ENCODE measurements at places on chromosomes 6 and 20. TPM values are rescaled to one million over a fixed set of nuclear protein-coding genes. Genes with fewer than 3 reads are reported as not detected.

DNA sequence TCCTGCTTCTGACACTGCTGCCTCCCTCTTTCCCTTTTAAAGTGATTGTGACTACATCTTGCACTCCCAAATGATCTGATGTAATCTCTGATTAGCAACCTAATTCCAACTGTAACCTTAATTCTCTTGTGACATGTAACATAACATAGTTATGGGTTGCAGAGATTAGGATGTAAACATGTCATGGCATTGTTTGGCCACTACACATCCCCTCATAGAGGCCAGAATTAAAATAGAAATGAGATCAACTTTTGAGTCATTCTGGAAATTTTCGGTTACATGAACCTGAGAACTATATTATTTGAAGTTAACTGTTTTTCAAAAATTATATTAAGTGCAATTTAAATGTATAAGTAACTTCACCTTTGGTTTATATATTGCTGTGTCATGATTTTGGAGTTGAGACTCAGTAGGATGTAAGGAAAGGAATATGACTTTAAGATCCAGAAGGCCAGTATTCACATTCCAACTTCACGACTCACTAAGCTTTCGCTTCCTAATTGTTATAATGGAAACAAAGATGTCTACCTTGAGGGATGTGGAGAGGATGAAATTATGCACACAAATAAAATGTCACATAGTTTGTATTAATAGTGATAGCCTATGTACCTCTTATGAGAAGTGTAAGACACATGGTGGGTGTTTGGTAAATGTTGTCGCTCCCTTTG lies 611.9 kb upstream of the MAP3K7 start:
- no peaks in the 10 kb centered on the region for H3K27me3 ChIP-seq
- H3K4me1 ChIP-seq, result no peaks in the 10 kb centered on the region
- no peak for DNase-seq

- no peak overlapping the region for H3K27ac ChIP-seq
- H3K27me3 ChIP-seq, result no peaks in the 10 kb centered on the region
- H3K4me1 ChIP-seq, result no peaks in the 10 kb centered on the region
- no peak for DNase-seq
- no peaks in the 10 kb centered on the region for H3K36me3 ChIP-seq
These were observed 11.8 kb downstream of the ENPP1 start for GRCh38 chr6:131819572-131820124.

- no peaks in the 10 kb centered on the region for H3K4me1 ChIP-seq
- H3K4me3 ChIP-seq, result no peak overlapping the region
- no peaks in the 10 kb centered on the region for H3K36me3 ChIP-seq
- no peak for DNase-seq
These were observed 308.6 kb downstream of the TAF4 start for GRCh38 chr20:61756966-61757677.

DNA sequence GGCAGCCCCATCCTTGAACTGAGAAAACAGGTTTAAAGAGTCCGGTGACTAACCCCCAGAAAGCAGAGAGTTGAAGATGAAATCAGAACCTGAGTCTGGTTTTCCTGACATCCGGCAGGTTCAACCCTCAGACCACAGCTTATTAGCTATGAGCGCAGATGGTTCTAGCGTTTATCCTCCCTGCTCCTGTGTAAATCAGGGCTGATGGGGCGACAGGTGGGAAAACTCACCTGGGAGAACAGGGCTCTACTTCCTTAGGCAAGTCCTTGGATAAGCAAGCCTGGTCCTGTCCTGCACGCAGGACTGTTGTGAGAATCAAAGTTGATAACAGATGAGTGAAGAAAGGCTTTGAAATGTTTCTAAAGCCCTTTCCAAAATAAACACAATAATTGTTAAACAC lies 31.4 kb downstream of the GHRH start:
- H3K4me3 ChIP-seq, result no peak overlapping the region
- peaks cover 12% of the 10 kb centered on the region for H3K4me1 ChIP-seq
- no peaks in the 10 kb centered on the region for H3K27me3 ChIP-seq

DNA sequence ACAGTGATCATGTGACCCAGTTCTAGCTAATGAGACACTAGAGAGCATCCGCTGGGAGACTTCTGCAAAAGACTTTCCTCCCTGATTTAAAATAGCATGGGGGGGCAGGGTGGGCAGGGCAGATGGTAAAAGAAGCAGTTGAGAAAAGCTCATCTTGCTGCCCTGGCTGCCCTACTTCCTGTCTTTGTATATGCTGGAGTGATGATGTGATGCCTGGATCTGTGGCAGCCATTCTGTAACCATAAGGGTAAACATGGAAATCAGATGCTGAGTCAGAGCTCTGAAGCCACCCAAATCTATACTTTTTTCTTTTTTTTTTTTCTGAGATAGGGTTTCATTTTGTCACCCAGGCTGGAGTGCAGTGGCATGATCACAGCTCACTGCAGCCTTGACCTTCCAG lies 25.4 kb downstream of the ZFP64 start:
- H3K4me1 ChIP-seq, result no peaks in the 10 kb centered on the region
- H3K4me3 ChIP-seq, result no peak overlapping the region
- peaks cover 22% of the 10 kb centered on the region for H3K36me3 ChIP-seq
- no peaks in the 10 kb centered on the region for H3K27me3 ChIP-seq
- no peak for DNase-seq

GRCh38 chr6:153947808-153948447 lies 91.1 kb upstream of the OPRM1 start:
- no peak for DNase-seq
- no peaks in the 10 kb centered on the region for H3K36me3 ChIP-seq
- no peak overlapping the region for H3K27ac ChIP-seq
- H3K4me1 ChIP-seq, result no peaks in the 10 kb centered on the region

GRCh38 chr6:155959898-155960495 lies 504.4 kb upstream of the NOX3 start:
- no peaks in the 10 kb centered on the region for H3K4me1 ChIP-seq
- no peaks in the 10 kb centered on the region for H3K36me3 ChIP-seq
- no peak overlapping the region for H3K27ac ChIP-seq
- no peaks in the 10 kb centered on the region for H3K27me3 ChIP-seq
- H3K4me3 ChIP-seq, result no peak overlapping the region

DNA sequence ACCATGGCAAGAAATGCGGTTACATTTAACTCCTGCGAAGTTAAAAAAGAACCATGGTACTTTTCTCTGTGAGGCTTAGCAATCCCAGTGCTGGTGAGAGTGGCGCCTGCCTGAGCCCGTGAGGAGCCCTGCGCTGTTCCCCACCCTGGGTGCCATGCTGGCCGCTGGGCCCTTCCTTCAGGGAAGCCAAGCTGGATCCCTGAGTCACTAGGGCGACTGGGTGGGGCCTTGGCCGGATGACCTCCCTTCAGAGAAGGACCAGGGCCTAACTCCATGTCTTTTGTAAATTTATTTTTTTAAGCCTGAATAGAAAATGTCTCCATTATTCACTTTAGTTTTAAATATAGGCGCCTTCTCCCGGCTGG lies 209.1 kb downstream of the ERMARD start:
- no peak overlapping the region for H3K4me3 ChIP-seq
- H3K27me3 ChIP-seq, result peaks cover 5% of the 10 kb centered on the region
- peak; percentile 57 for DNase-seq
- H3K36me3 ChIP-seq, result no peaks in the 10 kb centered on the region
- H3K4me1 ChIP-seq, result no peaks in the 10 kb centered on the region

DNA sequence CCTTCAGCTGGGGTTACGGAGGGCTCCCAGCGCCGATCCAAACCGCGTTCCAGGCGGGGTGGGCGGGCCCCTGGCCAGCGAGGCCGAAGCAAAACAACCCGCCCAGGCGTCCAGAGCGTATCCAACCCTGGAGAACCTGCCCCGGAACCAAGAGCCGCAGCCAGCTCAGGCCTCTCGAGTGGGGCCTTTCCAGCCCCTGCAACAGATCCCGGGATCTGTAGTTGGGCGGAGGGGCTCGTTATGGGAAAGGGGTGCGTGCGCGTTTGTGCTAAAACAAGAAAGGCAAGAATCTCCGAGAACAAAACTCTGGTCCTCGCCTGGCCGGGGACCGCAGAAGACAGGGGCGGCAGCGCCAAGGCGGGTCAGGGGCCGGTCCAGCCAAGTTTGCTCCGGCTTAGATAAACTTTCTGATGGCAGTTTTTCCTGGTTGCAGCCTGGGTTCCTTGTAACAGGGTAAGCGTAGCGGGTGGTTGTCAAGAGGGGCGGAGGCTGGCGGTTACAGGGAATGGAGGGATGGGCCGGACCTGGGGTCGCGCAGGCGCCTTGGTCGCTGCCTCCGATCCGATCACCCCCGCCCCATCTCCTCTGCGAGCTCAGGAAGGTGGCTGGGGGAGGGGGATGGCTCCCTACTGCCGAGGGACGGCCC lies 448 bp upstream of the RIN2 start:
- H3K27ac ChIP-seq, result peak overlapping the region; percentile 96
- H3K36me3 ChIP-seq, result no peaks in the 10 kb centered on the region
- H3K27me3 ChIP-seq, result no peaks in the 10 kb centered on the region
- peak; percentile 96 for DNase-seq

- no peaks in the 10 kb centered on the region for H3K4me1 ChIP-seq
- no peak overlapping the region for H3K27ac ChIP-seq
These were observed 224.4 kb upstream of the SASH1 start for GRCh38 chr6:148118244-148118643.

- H3K27me3 ChIP-seq, result no peaks in the 10 kb centered on the region
- DNase-seq, result no peak
- H3K4me1 ChIP-seq, result peaks cover 17% of the 10 kb centered on the region
- no peak overlapping the region for H3K27ac ChIP-seq
- H3K4me3 ChIP-seq, result no peak overlapping the region
- no peaks in the 10 kb centered on the region for H3K36me3 ChIP-seq
These were observed 21.3 kb downstream of the MAN1A1 start for GRCh38 chr6:119328254-119328653.

DNA sequence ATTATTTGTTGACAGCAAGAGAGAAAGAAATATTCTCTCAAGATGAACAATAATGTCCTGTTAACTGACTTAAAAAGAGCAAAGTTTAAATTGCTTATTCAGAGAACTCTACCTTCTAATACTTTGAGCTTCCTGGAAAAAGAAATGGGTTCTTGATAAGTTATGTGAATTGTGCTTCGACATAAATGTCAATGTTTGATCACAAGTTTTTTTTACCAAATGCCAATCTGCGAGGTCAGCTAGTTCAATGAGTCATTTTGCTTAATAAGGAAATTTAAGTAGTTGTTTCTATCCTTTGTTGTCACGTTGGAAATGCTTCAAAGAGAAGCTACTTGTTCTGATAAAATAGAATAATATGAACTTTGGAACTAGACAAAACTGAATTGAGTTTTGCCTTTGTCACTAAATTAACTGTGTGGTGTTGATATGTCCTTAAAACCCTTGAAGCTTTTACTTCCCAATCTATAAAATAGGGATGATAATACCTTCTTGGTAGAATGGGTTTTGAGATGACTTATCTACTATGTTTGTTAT lies 642.1 kb upstream of the FLRT3 start:
- no peak for DNase-seq
- no peaks in the 10 kb centered on the region for H3K27me3 ChIP-seq
- H3K4me3 ChIP-seq, result no peak overlapping the region
- H3K4me1 ChIP-seq, result no peaks in the 10 kb centered on the region
- H3K36me3 ChIP-seq, result no peaks in the 10 kb centered on the region

GRCh38 chr20:46630306-46630705 lies 21.0 kb downstream of the SLC13A3 start:
- H3K27ac ChIP-seq, result no peak overlapping the region
- no peaks in the 10 kb centered on the region for H3K4me1 ChIP-seq
- no peaks in the 10 kb centered on the region for H3K36me3 ChIP-seq
- DNase-seq, result no peak

DNA sequence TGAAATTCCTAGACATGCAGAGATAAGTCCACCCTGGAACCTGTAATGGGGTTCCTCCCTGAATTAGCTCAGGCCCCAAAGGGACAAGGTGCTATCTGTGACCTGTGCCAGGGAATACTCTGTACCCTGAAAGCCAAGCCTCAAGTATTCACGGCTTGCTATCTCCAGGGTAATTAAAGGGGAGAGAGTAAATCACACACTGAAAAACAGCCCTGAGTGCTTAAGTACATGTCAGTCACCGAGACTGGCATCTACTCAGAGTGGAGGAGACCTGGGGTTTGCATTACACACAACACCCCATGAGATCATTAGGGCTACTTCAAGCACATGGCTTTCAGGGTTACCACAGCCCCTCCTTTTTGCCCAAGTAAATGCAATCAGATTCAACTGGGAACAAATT lies 188.1 kb downstream of the CD83 start:
- no peaks in the 10 kb centered on the region for H3K4me1 ChIP-seq
- H3K27me3 ChIP-seq, result no peaks in the 10 kb centered on the region
- no peak overlapping the region for H3K27ac ChIP-seq
- no peaks in the 10 kb centered on the region for H3K36me3 ChIP-seq
- DNase-seq, result no peak
- H3K4me3 ChIP-seq, result no peak overlapping the region

ADAT2 gene
- 3.2 TPM for total RNA-seq

TRIM10 gene
- not detected for total RNA-seq

HSPA12B gene
- total RNA-seq, result 9.5 TPM
